ENCODE measurements at places on chromosomes 4 and X. TPM values are rescaled to one million over a fixed set of nuclear protein-coding genes. Genes with fewer than 3 reads are reported as not detected.

Gene PFKFB1
- total RNA-seq = not detected

Gene EXOC1L
- not detected for total RNA-seq

Gene GIMD1
- total RNA-seq = not detected

Gene PLXNB3
- total RNA-seq = 5.0 TPM

Gene FANCB
- 1.1 TPM for total RNA-seq

Gene TGIF2LX
- total RNA-seq = not detected

Gene OPN1MW
- total RNA-seq = not detected

Gene DLG3
- total RNA-seq = 26.9 TPM

Gene CCKAR
- total RNA-seq = not detected

Gene FAM47E
- 0.44 TPM for total RNA-seq

Gene HPGD
- 36.0 TPM for total RNA-seq

Gene GNPDA2
- 15.4 TPM for total RNA-seq

Gene GALNTL6
- not detected for total RNA-seq

Gene CENPVL3
- not detected for total RNA-seq

Gene HDX
- total RNA-seq = 1.0 TPM

Gene C4orf36
- 5.0 TPM for total RNA-seq

Gene RHOXF2
- not detected for total RNA-seq

Gene CCNG2
- total RNA-seq = 59.7 TPM

Gene INPP4B
- 26.6 TPM for total RNA-seq

Gene AFM
- not detected for total RNA-seq

Gene TSPAN6
- total RNA-seq = 27.1 TPM

Gene P2RY8
- total RNA-seq = 0.34 TPM

Gene WNK3
- 0.53 TPM for total RNA-seq

Gene ZNF157
- 0.35 TPM for total RNA-seq

Gene PNMA6F
- total RNA-seq = not detected

Gene MORC4
- 17.5 TPM for total RNA-seq

Gene MSMO1
- 122 TPM for total RNA-seq

All from esophagus squamous epithelium (tissue), 5 donors.